Activated effector memory CD4-positive, alpha-beta T cell treated with Interleukin-2 at 50 U/mL for 16 hours (primary cell): ENCODE measurements at places on chromosomes 4 and X.

DNA sequence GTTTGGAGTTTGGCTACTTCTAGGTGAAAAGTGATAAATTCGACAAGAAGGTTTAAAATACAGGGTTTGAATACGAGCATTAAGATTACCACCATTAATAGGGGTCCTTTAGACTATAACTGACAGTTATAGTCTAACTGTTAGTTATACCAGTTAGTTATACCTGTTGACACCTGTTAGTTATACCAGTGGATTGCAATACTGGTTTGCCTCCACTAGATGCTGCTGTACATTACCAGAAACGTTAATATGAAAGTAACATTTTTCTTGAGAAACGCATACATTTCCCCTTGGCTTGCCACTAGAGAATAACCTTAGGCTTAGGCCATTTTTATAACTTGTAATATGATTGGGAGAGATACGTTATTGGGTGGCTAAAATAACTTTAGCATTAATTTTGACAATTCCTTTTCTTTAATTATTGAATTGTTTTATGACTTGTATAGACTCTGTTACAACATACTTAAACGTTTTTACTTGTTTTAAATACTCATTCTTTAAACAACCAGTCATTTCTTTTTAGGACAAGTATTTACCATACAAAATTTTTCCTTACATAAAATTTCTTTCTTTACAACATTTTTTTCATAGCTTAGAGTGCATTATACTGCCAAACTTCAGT is 911.2 kb downstream of the FSTL5 start:
- DNase-seq = no peak

DNA sequence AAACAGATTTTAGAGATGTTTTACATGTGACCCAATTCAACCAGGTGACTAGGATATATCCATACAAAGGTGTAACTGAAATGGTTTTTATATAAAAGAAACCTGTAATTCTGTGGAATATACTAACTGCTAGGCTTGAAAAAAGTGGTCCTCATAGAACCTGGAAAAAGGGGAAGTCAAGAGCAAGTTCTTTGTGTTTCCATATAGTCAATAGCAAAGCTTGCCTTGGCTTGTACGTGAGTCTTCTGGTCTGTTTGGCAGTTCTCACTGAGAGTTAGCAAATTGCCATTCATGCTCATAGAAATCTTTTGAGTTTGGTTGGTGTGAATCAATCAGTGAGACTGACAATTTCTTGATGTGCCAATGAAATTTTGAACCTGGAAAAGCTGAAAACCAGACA is 79.4 kb upstream of the SMIM10 start:
- DNase-seq = no peak

DNA sequence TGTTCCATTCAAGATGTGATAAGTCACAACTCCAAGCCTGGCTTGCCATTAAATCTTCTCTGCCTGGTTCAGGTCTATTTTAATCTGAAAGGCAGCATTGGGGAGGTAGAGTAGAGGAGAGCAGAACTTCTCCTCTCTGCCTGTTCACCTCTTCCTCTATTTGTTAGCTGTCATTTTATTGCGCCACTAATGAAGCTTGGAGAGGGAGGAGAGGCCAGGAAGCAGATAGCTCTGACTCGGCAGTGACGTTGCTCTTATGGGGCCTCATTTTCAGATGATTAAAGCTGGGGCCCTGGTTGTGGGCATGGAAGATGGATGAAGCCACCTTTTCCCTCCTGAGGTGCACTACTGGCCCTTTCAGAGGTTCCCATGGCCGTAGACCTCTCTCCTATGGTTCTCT is 207.3 kb downstream of the MID1IP1 start:
- DNase-seq = no peak

GRCh38 chr4:113919611-113920010 is 59.8 kb downstream of the ARSJ start:
- no peak for DNase-seq

DNA sequence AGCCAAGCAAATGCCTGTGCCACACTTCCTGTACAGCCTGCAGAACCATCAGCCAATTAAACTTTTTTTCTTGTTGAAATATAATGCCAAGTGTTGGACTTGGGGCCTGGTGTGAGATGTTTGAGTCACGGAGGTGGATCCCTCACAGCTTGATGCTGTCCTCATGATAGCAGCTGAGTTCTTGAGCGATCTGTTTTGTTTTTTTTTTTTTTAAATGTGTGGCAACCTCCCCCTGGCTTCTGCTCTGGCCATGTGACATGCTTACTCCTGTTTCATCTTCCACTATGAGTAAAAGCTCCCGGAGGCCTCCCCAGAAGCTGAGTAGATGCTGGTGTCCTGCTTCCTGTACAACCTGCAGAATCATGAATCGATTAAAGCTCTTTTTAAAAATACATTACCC is 973.3 kb upstream of the FTHL17 start:
- no peak for DNase-seq

GRCh38 chrX:9903146-9903545 is 64.0 kb upstream of the CLDN34 start:
- DNase-seq = no peak

- DNase-seq = no peak
These were observed 31.1 kb downstream of the FBXO8 start for GRCh38 chr4:174252412-174252811.

- no peak for DNase-seq
These were observed 1.7 kb upstream of the CNOT6L start for GRCh38 chr4:77820649-77821561.

DNA sequence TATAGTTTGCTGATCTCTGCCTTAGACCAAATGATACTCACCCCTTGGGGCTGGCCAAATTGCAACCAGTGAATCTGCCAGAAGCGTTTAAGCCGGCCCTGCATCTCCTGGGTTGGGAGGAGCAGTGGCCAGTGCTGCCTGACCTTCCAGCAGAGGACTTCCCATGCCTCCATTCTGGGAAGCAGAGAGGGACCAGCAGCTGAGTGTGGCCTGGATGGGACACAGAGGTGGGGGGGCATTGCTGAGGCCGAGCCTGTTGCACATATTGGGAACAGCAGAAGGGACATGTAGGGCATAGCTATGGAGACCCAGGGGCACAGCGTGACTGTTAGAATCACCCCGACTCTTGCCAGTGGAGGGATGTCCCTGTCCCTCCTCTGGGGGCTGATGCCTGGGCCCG is 93.3 kb downstream of the CPZ start:
- DNase-seq = no peak

DNA sequence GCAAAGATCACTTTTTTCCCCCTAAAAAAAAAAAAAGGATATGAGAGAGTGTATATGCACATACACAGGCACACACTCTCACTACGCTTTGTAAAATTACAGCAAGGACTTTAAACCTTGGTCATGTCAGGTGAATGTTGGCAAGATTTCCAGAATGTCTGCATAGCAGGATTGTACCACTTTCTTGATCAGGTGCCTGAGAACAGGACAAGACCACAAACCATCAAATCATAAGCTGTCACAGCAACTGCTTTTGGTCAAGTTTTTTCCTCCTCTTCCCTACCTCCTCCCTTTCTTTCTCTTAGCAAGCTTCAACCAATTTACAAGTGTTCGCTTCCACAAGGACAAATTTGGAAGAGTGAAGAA is 15.3 kb downstream of the PPARGC1A start:
- DNase-seq = no peak

GRCh38 chr4:87530868-87531267 is 1.7 kb upstream of the SPARCL1 start:
- no peak for DNase-seq

- no peak for DNase-seq
These were observed 3.9 kb downstream of the FGF2 start for GRCh38 chr4:122830426-122831095.

DNA sequence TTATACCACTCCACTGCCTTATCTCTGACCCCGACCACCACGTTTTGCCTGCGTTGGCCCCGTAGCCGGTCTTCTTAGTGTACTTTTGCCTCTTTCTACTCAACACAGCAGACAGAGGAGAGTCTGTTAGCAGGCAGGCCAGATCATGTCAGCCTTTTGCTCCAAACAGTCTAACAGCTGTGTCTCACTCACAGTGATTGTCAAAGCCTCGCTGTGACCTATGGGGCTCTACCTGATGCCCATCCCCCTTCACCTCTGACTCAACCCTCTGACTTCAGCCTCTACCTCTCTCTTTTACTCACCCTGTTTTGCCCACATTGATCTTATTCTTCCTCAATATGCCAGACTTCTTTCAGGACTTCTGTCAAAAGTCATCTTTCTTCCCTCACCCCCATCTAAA is 127.1 kb downstream of the TRIML1 start:
- no peak for DNase-seq

DNA sequence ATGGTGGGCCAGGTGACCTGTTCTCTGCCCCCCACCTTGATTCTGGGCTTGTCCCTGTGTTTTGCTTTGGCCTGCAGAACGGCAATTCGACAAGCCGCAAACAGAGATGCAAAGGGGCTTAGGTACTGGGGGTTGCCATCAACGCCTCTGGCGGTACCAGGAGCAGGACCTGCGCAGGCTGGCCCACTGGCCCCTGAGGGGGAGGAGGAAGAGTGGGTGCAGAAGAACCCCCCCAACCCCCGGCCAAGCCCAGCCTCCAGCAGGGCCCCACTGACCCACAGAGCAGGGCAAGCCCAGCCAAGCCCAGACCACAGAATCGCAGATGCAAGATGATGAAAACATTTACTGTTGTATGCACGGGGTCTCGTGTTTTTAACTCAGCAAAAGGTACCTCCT is 89.4 kb downstream of the PPP2R2C start:
- no peak for DNase-seq

- no peak for DNase-seq
These were observed 545.0 kb upstream of the TENM3 start for GRCh38 chr4:181698221-181698620.

GRCh38 chrX:73561801-73562200 is 1.2 kb upstream of the CHIC1 start:
- no peak for DNase-seq

GRCh38 chr4:37890801-37891259 is at the start of gene TBC1D1:
TSS of gene TBC1D1 (plus strand) at chr4:37891084. CDS start at chr4:37902096, 11,012 bp downstream.
- peak; percentile 37 for DNase-seq

- DNase-seq = no peak
These were observed 29.3 kb downstream of the CXorf58 start for GRCh38 chrX:23937100-23937499.

DNA sequence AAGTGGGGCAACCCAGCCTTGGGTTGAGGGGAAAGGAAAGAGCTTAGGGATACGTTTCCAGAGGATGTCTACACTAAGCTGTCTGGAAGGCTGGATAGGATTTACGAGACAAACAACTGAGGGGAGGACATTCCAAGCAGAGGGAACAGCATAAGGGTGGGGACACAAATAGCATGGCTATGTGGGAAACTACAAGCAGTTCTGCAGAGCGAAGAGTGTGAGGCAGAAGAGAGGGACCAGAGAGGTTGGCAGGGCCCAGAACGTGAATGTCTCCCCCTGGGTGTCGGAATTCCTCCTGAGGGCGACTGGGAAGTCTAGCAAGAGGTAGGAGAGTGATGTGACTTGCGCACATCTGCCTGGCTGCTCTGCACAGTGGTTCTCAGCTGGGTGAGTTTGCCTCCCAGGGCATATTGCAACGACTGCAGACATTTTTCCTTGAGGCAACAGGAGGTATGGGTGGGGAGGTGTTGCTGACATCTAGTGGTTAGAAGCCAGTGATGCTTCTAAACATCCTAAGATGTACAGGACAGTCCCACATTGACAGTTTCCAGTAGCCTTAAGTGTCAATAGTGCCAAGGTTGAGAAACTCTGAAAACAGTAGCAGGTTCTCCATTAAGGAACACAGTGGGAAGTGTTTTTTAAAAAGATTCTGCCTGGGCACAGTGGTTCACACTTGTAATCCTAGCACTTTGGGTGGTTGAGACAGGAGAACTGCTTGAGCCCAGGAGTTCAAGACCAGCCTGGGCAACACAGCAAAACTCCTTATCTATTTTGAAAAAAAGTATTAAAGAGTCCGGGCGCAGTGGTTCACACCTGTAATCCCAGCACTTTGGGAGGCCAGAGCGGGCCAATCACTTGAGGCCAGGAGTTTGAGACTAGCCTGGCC is 9.2 kb downstream of the NDUFA1 start:
- no peak for DNase-seq

DNA sequence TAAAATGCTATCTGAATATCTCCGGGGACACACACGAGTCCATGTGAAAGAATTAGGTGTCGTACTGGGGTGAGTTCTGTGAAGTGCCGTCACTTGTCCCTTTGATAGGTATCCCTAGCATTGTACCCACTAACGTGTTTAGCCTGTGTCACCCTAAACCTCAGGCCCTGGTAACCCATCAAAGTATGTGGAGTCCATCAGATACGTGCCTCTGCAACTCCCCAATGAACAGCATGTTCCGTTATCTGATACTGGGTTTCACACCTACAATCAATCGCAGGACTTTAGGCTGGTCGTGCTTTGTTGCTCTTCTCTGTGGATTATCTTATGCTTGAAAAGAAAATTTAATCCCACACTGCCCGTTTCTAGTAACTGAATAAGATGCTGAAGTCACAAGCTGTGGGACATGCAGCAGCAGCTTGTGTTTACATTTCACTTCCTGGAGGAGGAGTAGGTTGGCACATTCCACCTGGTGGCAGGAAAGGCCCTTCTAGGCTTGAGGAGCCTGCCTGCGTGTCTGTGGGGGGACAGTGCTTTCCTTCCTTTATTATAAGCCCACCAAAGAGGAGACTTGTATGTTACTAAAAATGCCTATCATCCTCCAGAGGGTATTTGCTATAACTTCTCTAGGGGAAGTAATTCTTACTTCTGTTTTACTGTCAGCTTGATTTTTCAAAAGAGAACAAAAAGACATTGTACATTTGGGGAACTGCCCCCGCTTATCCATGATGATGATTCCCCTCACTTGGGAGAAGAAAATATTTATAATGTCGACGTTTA is 127.2 kb downstream of the FNIP2 start:
- no peak for DNase-seq

DNA sequence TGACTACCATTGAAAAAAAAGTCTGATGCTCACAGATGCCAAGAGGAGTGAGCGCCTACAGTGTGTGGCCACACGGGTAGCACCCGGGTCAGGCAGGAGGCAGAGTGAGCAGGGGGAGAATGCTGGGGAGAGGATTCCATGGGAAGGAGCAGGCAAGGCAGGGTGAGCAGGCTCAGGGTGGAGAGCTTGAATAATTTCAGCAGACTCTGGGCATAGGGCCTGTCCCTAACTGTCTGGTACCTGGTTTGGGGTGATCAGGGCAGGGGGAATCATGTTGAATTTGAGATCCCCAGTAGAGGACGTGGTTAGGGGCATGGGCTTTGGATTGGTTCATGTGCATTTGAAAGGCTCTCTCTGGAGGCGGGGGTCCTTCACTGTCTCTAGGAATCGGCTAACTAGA is 51.2 kb upstream of the TLR3 start:
- DNase-seq = no peak

GRCh38 chrX:10098270-10098713 is 58.5 kb upstream of the CLCN4 start:
- DNase-seq = peak; percentile 40

GRCh38 chrX:77917294-77917933 is 6.9 kb downstream of the ATP7A start:
- DNase-seq = no peak

DNA sequence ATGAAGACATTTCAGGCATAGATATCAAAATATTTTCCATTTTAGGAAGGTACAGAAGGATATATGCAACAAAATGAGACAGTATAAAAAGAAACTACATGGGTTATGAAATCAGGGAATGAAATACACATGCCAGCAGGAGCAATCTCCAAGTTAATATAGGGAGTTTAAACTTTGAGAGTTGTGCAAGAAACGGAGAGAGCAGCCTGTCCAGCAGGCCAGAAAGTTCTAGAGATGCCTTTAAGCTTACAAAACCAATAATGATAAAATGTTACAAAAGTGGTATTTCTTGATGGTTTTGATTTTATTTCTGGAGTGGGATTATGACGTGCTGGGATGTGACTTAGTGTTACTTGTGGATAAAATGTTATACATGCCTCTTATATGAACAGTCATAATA is 2047.9 kb downstream of the ARAP2 start:
- DNase-seq = no peak
